Adrenal gland (tissue), 19 donors: ENCODE measurements at places on chromosomes 7 and 10.
A peak's percentile ranks its signal among the peaks of the same experiment; 100 is the strongest.

- DNase-seq = no peak
Observed at GRCh38 chr7:102042016-102042656, 224.7 kb downstream of the CUX1 start.

DNA sequence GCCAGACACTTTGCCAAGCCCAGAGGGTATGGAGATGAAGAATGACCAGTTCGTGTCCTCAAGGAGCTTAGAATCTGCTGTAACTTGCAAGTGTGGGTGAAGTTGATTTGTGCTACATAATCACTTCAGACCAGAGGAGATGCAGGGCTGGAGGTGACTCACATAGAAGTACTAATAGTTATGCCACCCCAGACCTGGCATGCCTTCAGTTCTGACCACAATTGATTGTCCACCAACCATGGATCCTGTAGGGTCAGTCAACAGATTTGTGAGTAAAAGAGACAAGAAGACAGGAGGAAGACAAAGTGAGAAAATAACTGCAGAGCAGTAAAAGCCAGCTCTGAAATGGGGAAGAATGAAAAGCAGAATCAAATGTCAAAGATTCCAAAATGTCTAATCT, 51.2 kb upstream of the BMPER start:
- DNase-seq = no peak

GRCh38 chr10:104076743-104077160, 8.9 kb downstream of the COL17A1 start:
- DNase-seq = peak; percentile 51

- no peak for DNase-seq
Observed at GRCh38 chr7:26167303-26167934, 15.4 kb downstream of the NFE2L3 start.

- DNase-seq = no peak
Observed at GRCh38 chr10:53256623-53257022, 484.0 kb upstream of the MBL2 start.

GRCh38 chr10:31136930-31137885, 105.5 kb upstream of the ZNF438 start:
- DNase-seq = no peak

DNA sequence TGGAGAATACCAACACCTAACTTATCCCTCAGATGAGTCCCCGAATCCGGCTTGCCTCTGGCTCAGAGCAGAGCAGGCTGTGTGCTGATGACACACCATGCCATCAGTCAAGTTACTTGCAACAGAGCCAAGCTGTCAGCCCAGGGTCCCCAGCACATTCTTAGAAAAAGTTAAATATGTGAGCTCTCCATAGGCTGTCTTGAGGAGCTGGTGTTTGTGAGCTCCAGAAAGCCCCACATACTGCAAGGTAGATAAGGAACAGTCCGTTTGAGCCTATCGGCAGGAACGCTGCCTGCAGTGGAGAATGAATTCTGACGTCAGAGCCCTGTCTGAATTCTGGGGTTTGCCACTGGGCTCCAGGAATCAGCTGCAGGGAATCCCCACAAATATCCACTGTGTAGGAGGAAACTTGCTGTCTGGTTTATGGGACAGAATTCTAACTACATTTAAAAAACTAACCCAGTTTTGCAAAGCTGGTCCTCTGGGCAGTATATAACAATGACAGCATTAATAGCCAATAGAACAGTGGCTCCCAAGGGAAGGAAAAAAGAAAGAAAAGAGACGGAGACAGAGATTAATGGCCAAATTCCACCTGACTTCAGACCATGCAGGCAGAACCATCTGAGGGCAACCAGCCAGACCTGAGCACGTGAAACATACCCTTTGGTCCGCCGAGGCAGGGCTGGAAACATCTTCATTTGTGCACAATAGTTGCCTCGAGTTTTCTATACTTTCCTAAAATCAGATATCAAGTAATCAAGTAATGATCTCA, 3.6 kb downstream of the SFXN4 start:
- peak; percentile 87 for DNase-seq

GRCh38 chr7:19663816-19664462, 44.9 kb downstream of the POLR1F start:
- no peak for DNase-seq

GRCh38 chr10:21141946-21142492, 244.9 kb upstream of the NEBL start:
- no peak for DNase-seq

DNA sequence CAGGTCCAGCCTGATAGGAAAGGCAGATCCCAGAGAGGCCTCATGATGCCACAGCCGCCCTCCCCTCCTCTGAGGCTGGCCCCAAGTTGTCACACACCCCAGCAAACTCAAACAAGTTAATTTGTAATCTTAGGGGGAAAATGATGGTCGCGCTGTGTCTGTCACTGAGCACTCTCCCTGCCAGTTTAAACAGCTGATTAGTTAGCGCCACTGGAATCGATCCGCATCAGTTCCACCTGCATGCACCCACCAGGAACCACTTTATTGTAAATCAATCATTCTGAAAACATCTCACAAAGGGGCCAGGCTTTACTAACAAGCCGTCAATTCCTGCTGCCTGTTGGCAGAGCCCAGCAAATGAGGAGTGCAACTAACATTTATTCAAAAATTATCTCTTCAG, 870.9 kb downstream of the KCNMA1 start:
- no peak for DNase-seq

DNA sequence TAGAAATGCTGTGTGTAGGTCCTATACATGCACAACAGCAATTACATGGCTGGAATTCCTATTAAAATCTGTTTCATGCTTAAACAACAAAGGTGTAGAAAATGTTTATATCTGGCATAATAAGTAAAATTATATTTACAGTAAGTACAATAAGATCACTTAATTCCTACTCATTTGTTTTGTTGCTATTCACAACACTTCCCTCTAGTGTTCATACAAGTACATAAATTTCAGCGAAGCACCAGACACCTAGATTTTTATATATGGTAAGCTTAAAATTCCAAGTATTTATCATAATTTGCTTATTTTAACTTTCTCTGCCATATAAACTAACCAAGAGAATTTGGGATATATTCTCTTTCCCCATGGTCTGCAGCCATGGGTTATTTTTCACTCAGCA, 51.8 kb upstream of the ANK3 start:
- no peak for DNase-seq

- no peak for DNase-seq
Observed at GRCh38 chr7:92904244-92905131, 68.1 kb upstream of the CDK6 start.

DNA sequence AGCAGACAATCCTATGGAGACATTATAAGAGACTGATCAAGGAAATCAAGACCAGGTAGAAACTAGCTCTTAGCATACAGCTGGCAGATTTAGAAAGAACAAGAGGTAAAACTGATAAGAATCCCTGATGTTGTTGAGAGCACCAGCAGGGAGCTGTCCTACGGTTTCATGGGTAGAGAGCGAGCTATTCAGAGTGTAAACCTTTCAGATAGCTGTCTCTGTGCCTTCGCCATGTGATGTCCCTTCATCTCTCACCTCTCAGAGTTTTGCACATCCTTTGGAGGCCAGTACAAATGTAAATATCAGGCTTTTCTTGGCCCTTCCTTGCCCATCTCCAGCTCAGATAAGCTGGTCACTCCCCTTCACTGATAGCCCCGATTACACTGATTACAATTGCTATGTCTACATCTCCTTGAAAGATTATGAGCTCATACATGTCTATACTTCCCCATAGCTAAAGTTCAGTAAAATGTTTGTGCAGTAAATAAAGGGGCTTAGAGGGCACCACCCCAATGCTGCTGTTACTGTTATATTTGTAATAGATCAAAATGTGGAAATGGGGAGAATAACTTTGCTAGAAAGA, 21.9 kb downstream of the THSD7A start:
- no peak for DNase-seq

GRCh38 chr10:15857107-15857575, 3.2 kb downstream of the MINDY3 start:
- no peak for DNase-seq

DNA sequence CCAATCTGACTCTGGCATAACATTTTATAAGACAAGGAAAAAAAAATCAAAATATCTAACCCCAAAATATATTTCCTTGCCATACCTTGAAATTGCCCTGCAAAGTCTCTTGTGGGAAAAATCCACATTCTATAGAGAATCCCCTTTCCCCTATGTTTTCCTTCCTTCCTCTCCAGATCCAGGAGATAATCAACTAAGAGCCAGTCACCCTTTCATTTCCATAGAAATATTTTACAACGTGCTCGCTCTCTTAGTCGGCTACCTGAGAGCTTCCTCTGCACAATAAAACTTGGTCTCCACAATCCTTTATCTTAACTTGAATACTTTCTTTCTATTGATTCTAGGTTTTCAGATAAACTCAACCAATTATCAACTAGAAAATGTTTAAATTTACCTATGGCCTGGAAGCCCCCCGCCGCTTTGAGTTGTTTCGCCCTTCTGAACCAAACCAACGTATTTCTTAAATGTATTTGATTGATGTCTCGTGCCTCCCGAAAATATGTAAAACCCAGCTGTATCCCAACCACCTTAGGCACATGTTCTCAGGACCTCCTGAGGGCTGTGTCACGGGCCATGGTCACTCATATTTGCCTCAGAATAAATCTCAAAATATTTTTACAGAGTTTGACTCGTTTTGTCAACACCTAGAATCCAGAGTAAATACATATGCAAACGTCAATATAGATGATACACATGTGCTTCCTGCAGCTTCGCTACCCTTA, 869 bp downstream of the PSAP start:
- DNase-seq = no peak

DNA sequence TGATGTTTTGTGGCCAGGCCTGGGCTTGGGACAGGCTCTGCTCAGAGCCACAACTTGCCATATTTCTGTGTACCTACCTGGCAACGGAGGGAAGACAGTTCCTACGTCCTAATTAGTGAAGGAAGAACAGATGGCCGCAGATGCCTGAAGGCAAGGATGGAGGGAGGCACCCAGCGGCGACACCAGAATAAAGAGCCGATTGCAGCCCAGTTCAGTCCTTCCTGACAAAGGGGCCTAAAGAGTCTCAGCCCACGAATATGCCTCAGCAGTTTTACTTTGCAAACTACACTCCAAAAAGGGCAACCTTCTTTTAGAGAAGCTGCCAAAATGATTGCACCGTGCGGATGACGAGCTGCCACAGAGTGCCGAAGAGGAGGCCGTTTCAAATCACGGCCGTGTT, 585.8 kb downstream of the GLRX3 start:
- DNase-seq = no peak

DNA sequence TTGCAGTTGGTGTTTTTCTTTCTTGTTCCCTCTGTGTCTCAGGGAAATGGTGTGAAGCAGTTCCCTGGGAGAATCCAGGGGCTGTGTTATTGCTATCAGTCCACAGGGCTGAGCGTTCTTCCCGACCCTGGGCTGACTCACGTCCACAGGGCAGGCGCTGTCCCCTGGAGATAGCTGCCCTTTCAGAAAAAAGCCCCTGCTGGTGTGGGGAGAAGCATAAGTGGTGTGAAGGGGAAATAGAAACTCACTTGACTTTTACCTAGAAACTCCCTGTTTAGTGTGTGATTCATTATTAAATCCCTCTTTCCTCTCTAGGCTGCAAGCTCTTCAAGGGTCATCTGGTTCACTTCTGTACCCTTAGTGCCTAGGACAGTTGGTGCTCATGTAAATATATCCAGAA, 63.3 kb upstream of the SMNDC1 start:
- DNase-seq = no peak

DNA sequence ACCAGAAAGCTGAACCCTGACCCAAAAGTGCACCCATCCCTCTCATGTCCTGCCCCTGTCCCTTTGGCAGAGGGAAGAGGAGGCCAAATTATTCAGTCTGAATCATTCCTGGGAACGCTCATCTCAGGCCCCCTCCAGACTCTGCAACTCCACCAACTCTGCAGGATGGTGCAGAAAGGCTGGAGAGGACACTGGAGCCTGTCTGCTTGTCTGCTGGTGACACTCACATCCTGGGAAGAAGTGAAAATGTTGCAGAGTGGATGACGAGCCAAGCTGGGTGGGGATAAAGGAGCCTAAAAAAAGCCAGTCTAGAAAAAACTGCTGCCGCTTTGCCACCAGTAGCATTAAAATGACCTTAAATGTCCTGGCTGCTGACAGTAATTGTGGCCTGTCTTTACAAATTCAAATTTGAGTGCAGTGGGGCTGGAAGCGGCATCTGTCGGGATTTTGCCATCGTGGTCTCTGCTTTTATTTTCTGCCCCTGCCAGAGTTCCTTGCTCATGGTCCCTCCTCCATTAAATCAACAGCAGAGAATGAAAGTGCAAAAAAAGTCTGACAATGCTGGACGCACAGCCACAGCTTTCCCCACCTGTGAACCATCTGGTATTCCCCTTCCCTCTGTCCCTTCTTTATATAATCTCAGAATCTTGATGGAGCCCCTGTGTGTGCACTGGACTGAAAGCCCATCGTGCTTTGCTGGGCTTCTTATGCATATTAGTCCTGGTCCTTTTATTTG, 63.9 kb downstream of the STK17A start:
- peak; percentile 29 for DNase-seq

DNA sequence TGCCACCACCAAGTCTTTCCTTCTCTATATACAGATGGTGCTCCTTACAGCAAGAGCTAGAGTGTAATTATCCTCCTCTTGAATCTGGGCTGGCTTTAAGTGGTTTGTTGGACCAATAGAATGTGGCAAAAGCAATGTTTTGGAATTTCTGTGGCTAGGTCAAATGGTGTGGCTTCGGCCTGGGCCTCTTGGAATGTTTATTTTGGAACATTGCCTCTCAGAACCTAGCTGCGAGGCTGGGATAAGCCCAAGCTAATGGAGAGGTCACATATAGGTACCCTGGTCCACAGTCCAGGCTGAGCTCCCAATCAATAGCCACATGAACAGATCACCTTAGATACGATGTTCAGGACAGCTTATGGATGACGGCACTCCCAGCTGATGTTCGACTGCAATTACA, 556.7 kb downstream of the TYW1 start:
- DNase-seq = no peak

- no peak for DNase-seq
Observed at GRCh38 chr7:32941181-32941580, 16.1 kb upstream of the FKBP9 start.

DNA sequence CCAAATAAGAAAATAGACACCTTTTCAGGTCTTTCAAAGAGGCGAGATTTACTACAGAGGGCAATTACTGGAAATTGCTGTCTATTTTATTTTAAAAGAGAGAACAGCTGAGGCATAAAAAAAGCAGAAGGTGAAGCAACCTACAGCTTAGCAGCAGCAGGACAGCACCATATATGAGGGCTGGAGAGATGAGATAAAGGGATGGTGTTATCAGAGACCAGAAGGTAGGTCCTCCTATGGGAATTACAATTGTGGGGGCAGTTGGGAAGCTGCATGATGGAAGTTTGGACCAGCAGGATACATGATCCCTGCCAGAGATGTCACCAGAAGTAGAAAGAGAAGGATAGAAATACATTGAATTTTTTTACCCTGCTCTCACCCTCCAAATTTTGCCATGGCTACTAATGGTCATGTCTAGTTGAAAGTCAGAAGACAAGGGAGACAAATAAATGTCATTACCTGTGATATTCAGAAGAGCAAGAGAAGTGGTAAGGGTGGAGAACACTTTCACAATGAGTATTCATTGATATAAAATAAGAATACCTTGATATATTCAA, 77.2 kb upstream of the CALCR start:
- no peak for DNase-seq

- no peak for DNase-seq
Observed at GRCh38 chr10:77281719-77282118, 355.9 kb downstream of the KCNMA1 start.
